ENCODE measurements at places on chromosomes 13 and 19.

- no peak for DNase-seq
Measured at GRCh38 chr19:36773223-36773579, 594 bp upstream of the ZNF850 start.

DNA sequence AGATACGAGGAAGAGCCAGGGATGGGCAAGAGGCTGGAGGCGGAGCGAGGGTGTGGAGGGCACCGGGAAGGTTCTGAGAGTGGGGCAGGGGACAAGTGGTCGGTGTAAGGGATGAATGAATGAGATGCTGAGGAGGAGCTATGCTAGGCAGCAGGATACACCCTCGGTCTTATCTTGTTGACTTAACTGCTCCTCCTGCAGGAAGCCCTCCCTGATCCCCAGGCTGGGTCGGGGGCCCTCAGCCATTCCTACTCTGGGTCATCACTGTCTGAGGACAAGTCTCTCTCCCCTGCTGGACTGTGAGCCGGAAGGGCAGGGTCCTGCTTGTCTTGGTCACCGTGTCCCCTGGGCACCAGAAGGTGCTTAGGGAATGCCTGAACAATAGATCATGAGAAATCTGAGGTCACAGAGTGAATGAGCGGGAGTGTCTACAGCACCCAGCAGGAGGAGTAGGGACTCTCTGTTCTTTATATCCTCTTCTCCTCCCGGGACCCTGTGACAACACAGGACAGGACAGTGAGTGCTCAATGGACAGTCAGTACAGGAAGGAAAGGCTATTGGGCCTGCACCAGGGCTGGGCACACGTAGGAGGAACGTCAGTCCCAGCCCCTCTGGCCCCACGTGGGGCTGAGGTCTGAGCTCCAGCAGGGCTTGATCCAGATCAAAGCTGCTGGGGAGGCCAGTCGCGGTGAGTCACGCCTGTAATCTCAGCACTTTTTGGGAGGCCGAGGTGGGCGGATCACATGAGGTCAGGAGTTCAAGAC, 6.5 kb downstream of the NKPD1 start:
- DNase-seq: no peak

- no peak for DNase-seq
Measured at GRCh38 chr19:45158503-45159209, 2.1 kb downstream of the NKPD1 start.

DNA sequence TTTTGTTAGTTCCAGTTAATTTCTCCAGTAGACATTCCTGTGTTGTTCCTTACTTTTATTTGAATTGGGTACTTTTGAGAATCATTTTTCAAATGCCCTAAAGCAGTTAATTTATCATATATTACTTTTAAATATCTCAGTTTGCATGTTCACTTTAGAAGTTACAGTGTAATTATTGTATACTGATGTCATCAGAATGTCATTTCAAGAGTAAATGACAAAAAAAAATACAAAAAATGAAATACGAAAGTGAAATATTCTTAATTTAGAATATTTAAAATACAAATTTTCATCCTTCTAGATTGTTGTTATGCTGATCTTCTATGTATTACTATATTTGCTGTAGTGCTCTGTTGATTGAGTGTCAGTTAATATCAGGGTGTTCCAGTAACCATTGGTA, 114.2 kb downstream of the PAN3 start:
- no peak for DNase-seq

DNA sequence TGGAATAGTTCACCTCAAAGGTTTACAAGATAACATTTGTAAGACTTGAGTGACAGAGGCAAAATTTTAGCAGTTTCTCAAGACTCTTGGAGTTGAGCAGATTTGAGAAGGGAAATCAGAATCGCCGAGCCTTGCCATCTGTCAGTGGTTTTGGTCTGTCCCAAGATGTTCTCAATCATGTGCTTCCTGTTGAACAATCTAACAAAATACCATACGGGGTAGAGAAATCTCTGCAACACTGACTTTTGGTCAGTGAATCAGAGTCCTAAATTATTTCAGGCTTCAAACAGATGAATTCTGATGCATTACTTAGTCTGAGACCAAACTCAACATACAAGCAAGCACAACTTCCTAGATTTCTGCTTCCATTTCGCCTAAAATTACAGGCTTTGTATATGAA, 3.8 kb downstream of the KCTD12 start:
- DNase-seq: no peak

GRCh38 chr13:33832872-33833271, 14.9 kb downstream of the RFC3 start:
- DNase-seq: no peak

GRCh38 chr13:44044547-44045179, 165.0 kb downstream of the LACC1 start:
- DNase-seq: no peak

- no peak for DNase-seq
Measured at GRCh38 chr13:49498206-49498605, 2.5 kb downstream of the PHF11 start.

- no peak for DNase-seq
Measured at GRCh38 chr19:42412661-42413076, 14.5 kb downstream of the LIPE start.

GRCh38 chr19:6018786-6019185, 40.8 kb upstream of the RANBP3 start:
- no peak for DNase-seq

GRCh38 chr19:43812688-43813087, 10.4 kb upstream of the LYPD5 start:
- DNase-seq: no peak

GRCh38 chr19:2650515-2650914, 52.0 kb downstream of the GNG7 start:
- DNase-seq: no peak

Measured in T follicular helper cell (primary cell).